T-helper 2 cell (primary cell): ENCODE measurements at places on chromosomes 12 and 14.

DNA sequence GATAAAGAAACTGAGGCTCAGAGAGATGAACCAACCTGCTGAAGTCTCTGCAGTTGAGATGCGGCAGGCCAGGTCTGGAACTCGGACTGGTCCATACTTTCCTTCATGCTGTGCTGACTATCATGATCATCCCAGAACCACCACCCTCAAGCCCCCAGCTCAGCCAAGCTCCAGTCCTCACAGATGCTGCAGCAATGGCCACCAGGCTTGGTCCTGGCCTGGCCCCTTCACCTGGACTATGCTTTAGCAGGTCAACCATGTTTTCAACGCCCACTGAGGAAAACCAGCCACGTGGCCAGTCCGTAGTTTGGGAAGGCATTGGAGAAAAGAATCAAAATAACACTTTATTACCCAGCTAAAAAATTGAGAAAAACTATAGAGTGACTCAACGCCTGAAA is 1.4 kb downstream of the GPR68 start:
- no peak for DNase-seq

DNA sequence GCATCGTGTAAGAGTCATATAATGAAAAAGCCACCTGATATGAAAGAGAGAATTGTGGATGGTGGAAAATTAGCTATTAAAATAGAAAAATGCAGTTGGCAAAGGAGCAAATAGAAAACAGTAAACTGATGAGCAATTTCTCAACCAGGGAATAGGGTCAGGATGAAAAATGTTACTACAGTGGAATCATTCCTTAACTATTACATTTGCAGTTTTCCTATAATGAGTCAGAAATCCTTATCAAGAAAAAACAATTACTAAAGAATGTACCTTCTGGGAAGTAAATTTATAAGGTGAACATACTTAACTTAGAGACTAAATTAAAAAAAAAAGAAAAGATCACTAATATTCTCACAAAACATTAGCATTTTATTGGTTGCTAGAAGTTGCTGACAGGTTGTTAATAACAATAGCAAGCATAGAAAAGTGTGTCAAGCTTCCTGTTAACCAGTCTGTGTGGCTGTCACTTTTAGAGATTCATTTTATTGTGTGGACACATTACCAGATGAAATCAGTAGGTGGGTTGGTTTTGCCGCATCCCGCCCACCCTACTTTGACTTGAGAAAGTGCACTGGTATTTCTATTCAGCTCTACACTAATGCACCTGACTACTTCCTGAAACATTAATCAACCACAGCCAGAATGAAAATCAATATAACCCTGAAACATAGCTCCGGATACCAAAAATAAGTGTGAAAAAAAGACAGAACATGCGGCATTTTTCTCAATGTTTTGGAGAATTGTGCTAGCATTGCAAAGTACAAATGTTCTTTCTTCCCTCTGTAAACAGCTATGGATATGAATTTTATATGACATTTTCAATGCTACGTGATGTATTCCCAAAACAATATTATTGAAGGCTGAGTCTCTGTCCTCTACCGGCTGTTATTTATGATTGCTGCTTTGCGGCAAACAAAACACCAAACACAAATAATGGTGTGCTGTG is 576.7 kb downstream of the SLC16A7 start:
- no peak for DNase-seq

GRCh38 chr12:94163850-94164249 is 15.5 kb downstream of the PLXNC1 start:
- DNase-seq = no peak

DNA sequence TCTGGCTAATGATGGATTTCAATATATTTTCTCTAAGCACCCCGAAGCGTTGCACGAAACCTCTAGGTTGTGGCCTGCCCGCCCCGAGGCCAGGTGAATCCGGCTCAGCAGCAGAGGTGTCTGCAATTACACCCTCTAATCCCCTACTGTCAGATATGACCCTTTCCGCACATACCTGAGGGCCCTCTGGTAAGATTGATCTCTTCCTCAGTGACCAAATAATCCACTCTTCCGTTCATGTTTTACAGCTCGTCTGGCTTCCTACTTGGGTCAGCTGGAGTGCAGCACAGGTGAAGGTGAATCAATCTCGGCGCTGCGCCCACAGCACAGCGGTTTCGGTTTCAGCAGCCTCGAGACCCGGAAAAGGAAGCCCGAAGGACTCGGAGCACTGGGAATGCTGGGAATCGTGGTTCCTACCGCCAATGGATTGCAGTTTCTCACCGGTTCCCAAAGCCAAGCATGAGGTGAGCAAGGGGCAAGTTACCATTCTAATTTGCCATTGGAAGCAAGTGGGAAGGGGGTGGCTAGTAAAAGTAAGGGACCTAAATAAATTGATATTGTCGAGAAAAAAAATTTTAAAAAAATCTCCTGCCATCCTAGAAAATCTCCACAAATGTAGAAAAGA is at the start of gene SYNJ2BP:
Gene SYNJ2BP, minus strand, starts transcription at position 366 of the 625 bp plus-strand sequence. Its CDS starts 127 bp downstream, at position 239.
- peak; percentile 22 for DNase-seq

DNA sequence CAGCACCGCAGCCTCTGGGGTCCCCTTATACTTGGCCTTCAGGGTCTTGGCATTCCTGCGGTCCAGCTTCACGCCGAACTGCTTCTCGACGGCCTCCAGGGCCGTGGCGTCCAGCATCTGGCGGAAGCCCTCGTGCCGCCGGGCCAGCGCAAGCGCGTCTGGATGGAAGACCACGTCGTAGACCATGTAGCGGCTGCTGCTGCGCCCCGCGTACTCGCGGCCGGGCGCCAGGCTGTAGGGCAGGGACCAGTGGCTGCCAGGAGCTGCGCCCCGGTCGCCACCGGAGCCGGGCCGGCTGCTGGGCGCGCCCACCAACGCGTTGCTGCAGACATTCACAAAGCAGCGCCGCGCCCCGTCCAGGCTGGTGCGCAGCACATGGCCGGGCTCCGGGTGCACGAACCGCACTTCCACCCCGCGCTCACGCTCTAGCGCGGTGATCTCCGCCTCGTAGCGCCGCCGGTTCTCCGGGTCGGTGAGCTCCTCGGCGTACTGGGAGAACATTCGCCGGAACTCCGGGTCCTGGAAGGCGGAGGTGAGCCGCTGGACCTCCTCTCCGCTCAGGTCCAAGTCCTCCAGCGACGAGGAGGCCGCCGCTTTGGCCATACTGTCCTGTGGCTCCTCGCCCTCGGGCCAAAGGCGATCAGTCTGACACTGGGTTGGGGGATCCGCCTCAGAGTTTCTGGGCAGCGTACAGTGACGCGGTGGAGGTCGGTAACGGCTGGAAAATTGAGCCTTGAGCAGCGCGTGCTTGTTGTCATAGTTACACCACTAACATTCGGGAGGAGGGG is at the start of gene DNAAF2:
Gene DNAAF2, minus strand, starts transcription at position 698 of the 788 bp plus-strand sequence. Its CDS starts 95 bp downstream, at position 603.
- peak; percentile 80 for DNase-seq

GRCh38 chr14:56210571-56210970 is 92.4 kb downstream of the PELI2 start:
- DNase-seq = no peak

- DNase-seq = no peak
These were observed 112.6 kb upstream of the FZD10 start for GRCh38 chr12:130049666-130050065.

DNA sequence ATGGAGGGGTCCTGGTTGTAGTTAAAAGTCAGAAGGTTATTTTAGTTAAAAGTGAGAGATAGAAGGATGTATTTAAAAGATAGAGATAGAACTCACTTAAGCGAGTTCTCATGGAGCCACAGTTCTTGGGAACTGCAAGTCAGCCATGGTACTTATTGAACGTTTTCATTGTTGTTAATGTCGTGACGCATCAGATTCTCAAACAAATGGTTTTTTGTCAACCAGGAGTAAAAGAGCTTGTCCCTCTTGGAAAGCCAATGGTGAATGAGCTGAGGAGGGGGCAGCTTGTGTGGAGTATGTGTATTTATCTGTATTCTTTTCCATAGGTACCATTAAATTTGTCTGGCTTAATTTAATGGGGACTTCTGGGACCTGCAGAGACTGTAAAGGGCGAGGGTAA is 68.6 kb downstream of the FIGNL2 start:
- DNase-seq = no peak

- no peak for DNase-seq
These were observed 18.9 kb upstream of the GPR132 start for GRCh38 chr14:105083926-105084685.

- peak; percentile 34 for DNase-seq
These were observed 652 bp downstream of the BAZ1A start for GRCh38 chr14:34874386-34875030.

- no peak for DNase-seq
These were observed 471.2 kb upstream of the ATXN7L3B start for GRCh38 chr12:74066476-74066875.

- DNase-seq = no peak
These were observed 19.2 kb downstream of the SIVA1 start for GRCh38 chr14:104771918-104772706.

DNA sequence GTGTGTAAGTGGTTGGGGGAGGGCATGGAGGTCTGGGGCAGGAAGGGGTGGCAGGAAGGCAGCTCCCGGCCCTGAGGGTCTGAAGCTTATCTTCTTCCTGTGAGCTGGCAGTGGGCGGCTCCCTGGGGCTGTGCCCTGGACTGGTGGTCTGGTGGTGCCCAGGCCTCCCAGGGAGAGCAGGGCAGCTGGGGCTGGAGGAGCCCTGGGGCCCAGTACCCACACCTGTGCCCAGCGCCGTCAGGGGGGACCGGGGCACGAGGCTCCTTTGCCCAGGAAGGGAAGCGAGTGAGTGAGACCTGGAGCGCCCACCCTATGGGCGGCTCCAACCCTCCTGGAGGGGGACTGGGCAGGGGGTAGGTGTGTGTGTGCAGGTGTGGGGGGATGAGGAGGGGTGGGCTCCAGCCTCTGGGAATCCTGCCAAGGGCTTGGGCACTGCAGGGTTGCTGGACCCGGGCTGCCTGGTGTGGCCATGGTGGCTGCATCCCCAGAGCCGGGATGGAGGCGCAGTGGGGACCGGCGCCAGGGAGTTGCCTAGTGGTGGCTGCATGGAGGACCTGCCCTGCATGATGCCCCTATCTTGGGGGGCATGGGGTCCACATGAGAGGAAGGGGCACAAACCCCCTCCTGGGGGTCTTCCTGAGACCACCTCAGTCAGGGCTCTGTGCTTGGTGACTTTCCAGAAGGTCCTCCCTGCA is 353.6 kb downstream of the TMEM121 start:
- DNase-seq = peak; percentile 2

- no peak for DNase-seq
These were observed 40.6 kb upstream of the P2RX7 start for GRCh38 chr12:121092034-121092433.

- no peak for DNase-seq
These were observed 11.9 kb upstream of the CCND2 start for GRCh38 chr12:4261655-4262054.

DNA sequence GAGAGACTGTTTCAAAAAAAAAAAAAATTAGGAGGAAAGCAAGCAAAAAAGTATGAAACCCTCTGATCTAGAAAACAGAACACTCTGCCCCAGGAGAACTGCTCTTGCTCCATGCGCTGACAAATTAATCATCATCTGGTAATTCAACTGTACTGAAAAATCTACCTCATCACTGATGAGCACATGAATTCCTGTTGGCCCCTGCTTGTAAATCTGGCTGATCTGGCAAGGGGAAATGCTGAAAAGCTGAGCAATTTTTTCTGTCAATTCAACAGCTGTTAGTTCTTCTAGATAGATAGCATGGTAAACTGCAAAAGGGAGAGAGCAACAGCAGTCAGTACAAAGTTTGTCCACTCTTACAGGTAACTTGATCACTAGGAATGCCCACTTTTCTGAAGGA is 15.2 kb upstream of the CSRNP2 start:
- DNase-seq = no peak

GRCh38 chr14:20652996-20653975 is 11.8 kb upstream of the OR6S1 start:
- DNase-seq = no peak
